ENCODE measurements at places on chromosomes 12 and 14.

DNA sequence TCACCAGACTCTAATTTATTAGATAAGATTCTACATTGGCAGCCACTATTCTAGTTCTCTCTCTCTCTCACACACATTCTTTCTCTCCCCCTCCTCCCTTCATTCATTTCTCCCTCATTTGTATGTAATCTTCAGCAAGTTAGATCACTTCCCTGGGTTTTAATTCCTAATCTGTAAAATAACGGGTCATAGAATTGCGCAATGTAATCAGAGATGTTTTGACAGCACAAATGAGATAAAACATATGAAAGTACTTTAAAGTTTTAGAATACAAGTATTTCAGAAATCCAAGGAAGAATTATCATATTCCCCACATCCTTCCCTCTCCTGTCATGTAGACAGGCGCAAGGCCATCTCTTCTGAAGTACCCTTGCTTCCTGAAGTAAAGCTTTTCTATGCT is 21.7 kb downstream of the STYK1 start:
- DNase-seq = no peak

- DNase-seq = peak; percentile 78
Measured at GRCh38 chr12:32454075-32454474, 54.7 kb downstream of the FGD4 start.

DNA sequence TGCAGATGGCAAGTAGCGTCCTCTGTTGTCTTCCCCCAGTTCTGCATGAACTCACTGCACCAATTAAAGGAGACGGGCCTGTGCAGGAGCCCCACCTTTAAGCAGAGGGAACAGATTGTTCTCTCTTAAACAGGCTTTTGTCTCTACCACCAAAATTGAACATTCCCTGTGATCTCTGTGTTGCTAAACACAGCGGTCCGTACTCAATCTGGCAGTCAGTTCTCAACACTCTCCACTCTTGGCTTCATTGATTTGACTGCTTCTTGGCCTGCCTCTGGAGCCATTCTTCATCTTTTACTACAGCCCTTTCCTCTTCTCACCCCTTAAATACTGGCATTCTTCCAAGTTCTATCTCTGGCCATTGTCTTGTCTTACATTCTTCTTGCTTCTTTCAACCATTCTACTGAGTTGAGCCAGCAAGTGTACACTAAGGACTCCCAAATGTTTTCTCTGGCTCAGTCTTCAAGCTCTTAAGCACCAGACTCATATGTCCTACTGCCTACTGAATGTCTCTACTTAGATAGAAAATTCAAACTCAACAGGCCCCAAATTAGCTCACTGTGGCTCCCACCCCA is 8.0 kb upstream of the NT5DC3 start:
- peak; percentile 58 for DNase-seq

- DNase-seq = peak; percentile 49
Measured at GRCh38 chr12:107441665-107442300, 243.8 kb upstream of the PWP1 start.

DNA sequence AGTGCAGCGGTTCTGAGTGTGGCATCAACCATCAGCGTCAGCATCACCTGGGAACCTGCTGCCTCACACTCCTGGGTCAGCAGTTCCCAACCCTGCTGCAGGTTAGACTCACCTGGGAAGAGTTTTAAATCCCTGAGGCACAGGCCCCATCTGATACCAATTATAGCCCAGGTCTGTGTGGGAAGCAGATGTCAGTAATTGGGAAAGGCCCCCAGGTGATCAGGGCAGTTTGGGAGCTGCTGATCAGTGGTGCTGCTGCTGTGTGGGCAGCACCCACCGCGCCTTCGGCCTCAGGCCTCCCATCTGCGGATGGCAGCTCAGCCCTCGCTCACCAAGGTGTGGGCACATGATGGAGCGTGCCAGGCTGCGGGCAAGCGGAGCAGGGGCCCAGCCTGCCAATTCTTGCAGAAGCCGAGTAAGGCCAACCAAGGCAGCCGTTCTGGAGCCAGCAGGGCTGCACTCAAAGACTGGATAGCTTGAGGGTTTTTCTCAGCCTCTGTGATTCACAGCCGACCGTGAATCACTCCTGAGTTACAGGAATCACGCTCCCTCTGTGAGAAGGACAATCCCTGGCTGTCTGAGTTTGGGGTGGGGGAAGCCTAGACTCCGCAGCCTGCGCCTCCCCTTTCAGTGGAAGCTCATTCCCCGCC is 155.6 kb upstream of the SFSWAP start:
- DNase-seq = no peak

DNA sequence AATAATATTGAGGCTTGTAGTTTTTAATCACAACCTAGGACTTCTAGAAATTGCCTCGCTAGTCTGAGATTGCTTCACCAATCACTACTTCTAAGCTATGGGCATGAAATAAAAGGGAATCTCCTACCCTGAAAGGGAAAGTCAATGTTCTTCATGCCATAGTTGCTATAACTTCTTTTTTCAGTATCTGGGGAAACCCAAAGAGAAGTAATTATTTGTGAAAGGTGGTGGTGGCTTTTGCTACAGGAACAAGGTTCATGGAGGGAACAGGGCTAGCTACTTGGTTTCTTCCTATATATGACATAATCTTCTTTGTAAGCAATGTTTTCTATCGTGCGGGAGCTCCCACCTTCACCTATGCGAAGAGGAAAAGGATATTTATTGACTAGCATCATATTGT is 61.6 kb upstream of the DNM1L start:
- DNase-seq = no peak

- DNase-seq = no peak
Measured at GRCh38 chr12:68180792-68181744, 21.5 kb upstream of the IFNG start.

- DNase-seq = peak; percentile 78
Measured at GRCh38 chr14:51979088-51979709, 10.1 kb upstream of the RTRAF start.
